ENCODE measurements at places on chromosomes 6 and 20. TPM values are rescaled to one million over a fixed set of nuclear protein-coding genes. Genes with fewer than 3 reads are reported as not detected.
A peak's percentile ranks its signal among the peaks of the same experiment; 100 is the strongest.

Gene FHL5
- total RNA-seq, result 4.7 TPM

Gene ZNF311
- total RNA-seq, result 3.1 TPM

Gene OR10C1
- total RNA-seq, result not detected

Gene FNDC1
- 49.0 TPM for total RNA-seq

Gene CD93
- total RNA-seq, result 33.4 TPM

Gene IRF4
- 0.50 TPM for total RNA-seq

Gene SPINT3
- total RNA-seq, result not detected

Gene KHDC1L
- total RNA-seq, result not detected

DNA sequence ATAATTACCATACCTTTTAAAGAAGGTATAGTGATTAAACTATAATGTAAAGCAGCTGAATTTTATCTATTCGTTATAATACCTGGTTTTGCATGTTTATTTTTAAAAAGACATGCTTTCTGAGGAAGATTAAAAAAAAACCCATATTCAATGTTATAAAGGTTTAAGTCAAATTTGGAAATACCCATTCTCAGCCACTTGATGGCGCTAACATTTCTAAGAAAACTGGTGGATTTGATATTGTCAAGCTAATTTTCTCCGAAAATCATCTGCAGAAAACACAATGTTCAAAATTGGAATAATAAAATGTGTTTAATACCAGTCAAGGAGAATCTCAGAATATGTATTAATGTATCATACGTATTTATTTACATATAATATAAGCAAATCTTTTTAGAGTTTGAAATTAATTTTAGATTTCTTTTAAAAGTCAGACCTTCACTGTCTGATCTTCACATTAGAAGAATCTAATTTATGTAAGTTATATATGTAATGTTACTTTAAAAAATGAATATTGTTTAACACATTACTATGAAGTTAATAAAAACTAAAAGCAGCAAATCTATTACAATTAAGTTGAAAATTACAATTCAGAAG lies 35.0 kb downstream of the SHPRH start:
- peak; percentile 91 for DNase-seq

GRCh38 chr20:51354191-51354768 lies 188.2 kb downstream of the NFATC2 start:
- DNase-seq, result no peak

DNA sequence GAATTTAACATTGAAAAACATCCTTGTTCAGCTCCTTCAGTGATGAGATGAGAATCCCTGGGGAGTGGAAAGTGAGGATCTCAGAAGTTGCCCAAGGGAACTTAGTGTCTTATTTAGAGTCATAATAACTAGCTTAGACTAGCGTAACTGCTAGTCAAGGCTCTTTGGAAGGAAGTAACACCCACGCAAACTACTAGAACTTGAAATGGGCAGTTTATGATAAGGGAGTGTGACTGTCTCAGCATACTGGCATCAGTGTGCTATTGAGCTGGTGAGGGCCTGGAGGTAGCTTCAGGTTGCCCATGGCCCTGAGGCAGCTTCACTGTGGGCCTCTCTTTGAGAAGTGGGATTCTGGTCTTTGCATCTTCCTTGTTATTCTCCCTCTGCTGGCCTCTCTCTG lies 40.1 kb downstream of the SLX4IP start:
- no peak for DNase-seq

DNA sequence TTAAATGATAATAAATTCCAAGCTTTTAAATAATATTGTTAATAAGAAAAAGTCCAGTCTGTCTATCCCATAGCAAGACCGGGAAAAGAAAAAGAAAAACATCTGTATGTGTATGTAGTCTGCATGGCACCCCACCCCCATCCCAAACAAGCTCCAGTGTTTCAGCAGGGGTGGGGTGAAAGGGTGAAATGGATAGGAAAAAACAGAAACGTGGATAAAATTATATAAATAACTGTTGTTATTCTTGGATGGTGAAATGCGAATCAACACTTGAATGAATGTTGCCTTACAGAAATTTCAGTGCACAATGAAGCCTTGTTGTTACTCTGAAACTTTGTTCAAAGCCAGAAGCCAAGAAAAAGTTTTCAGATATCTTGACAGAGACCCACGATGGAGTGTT lies 31.4 kb downstream of the HAO1 start:
- no peak for DNase-seq

- no peak for DNase-seq
Observed at GRCh38 chr6:129696028-129696418, 14.0 kb downstream of the ARHGAP18 start.

GRCh38 chr20:4840801-4841200 lies 119.1 kb downstream of the PRND start:
- DNase-seq, result no peak

GRCh38 chr6:153767127-153767526 lies 271.9 kb upstream of the OPRM1 start:
- DNase-seq, result no peak

- no peak for DNase-seq
Observed at GRCh38 chr6:12295558-12296254, 5.5 kb downstream of the EDN1 start.

DNA sequence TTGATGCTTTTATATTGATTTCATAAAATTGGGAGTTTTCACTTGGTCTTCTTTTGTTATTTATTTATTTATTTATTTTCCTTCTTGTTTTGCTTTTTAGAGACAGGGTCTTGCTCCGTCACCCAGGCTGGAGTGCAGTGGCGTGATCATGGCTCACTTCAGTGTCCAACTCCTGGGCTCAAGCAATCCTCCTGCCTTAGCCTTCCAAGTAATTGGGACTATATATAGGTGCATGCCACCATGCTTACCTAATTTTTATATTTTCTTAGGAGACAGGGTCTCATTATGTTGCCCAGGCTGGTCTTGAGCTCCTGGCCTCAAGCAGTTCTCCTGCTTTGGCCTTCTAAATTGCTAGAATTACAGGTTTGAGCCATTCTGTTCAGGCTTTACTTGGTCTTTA lies 38.3 kb upstream of the MYLK2 start:
- DNase-seq, result no peak

DNA sequence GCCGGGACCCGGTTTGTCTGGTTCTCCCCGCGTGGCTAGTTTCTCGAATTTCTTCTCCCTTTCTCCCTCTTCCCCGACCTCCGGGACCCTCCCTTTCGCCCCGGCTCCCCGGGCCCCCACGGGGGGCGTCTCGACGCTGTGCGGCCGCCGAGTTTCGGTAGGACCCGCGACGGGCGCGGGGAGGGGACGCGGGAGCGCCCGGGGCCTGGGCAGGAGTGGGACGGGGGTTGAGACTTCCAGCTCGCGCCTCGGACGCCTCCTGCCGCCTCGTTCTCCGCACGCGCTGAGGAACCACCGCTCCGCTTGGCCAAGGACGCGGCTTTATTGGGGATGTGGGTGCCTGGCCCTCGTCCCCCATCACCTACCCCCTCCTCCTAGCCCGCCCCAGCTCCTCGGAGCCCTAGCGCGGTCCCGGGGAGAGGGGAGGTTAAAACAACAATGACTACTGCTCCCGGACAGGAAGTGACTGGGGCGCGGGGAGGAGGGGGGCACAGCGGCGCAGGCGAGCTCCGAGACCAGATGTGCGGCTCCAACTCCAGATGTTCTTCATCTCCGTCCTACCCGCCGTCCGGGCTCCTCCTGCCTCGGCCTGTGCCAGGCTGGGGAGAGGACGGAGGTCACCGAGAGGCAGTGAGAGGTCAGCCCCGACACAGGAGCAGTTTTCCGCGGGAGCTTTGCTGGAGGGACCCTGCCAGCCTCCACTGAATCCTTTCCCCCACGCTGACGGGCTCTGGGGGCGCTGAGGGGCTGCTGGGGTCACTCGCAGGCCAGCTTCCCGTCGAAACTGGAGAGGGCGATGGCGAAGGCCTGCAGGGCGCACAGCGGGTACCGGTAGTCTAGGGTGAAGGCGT lies 917 bp upstream of the TEAD3 start:
- DNase-seq, result peak; percentile 28

GRCh38 chr6:10256113-10256690 lies 158.7 kb downstream of the TFAP2A start:
- DNase-seq, result no peak

DNA sequence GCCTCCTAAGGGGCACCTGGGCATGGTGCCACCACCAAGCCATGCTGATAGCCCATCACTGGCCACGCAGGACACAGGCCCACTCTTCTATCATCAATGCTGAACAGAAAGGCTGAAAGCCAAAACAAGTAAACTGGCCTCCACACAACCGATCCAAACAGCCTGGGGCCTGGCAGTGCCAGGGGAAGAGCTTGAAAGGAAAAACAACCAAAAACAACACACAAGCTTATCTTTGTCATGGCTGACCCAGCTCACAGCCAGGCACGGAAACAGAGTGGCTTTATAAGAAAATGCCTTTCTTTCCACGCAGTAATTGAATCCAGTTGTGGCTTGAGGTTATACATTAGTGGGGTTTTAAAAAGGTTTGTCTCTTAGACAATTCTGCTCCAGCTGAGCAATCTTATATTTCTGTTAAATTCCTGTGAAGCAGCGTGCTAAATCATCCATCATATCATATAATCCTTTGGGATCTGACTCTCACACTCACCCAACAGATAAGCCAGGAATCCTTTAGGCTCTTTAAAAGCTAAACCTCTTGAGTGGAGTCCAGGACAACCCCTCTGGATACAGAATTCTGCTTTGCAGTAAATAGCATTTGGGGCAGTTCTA lies 65.4 kb upstream of the SLC22A16 start:
- peak; percentile 58 for DNase-seq

DNA sequence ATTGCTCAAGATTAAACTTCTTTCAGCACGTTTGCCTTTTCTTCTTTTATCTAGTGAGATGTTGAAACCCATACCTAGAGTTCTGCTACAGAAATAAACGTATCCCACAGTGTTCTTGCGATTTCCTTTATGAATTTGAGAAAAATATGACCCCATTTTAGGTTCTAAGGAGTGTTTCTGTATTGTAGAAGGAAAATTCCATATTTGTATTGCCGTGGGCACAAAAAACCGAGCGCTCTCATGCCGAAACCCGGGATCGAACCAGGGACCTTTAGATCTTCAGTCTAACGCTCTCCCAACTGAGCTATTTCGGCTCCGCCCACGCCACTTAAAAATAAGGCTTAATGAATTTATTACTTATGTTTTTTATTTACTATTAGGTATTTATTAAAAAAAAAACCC lies 23.7 kb downstream of the ZNF311 start:
- peak; percentile 58 for DNase-seq

DNA sequence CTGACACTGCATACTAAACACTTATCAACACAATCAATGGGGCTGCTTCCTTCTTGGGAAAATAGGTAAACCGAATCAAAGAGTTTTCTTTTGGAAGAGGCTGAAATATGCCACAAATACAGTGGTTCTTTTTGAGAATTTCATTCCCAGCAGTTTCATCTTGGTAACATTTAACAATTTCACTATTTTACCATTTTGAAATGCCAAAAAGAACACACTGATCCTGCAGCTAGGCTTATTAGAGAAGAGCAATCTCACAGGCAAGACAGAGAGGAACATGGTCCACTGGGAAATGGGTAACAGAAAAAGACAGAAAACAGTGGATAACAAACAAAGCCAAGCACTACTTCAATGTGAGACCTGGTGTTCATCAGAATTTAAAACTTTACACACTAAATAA lies 2.5 kb downstream of the CNR1 start:
- no peak for DNase-seq

GRCh38 chr6:32517654-32518445 lies 12.2 kb downstream of the HLA-DRB5 start:
- DNase-seq, result no peak

- DNase-seq, result no peak
Observed at GRCh38 chr6:118370722-118371121, 177.4 kb upstream of the PLN start.

GRCh38 chr6:121314381-121315112 lies 19.7 kb downstream of the TBC1D32 start:
- no peak for DNase-seq

DNA sequence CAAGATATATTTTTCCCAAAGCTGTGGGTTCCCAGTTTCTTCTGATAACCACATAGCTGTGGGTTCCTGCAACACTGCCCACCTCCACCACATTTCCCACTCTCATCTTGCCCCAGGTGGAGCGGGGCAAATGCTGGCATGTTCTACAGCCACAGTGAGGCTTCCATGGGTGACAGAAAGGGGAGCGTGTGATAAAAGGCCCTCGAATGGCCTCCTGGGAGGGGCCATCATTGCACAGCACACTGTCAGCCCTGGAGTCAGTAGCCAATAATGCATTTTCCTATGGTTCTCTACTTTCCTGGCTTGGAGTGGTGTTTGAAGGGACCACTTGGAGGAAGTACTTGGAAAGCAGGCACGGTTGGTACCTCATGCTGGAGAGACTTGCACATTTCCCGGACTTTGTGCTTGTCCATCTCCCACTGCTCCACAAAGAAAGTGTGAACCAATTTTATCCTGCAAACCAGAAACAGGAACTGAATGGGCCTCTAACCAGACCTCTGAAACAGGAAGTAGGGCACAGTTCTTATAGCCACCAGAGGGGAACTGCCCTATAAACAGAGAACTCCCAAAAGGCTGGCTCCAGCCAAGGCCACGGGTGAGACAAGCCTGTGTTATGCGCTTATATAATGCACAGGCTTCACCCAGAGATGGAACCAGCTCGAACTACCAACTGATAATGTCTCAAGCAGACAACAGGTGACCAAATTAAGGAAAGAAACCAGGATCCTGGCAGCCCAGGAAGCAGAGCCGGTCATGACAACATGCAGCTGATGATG lies 8.6 kb downstream of the MAP3K5 start:
- no peak for DNase-seq

DNA sequence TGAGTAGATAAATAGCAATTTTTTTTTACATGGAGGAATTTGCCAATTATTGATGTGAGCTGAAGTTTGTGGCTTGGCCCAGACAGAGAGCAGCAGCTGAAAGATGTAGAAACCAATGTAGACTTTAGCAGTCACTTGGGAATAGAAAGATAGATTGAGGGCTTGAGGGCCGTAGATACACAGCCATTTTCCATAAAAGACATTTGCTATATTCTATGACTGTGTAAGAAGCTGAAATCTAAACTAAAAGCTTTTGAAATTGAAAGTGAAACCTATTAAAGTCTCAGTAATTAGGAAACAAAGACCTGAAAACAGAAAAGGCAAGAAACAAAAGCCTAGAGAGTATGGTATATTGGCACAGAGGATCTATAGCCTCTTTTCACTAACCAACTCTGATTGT lies 332.7 kb downstream of the CENPW start:
- no peak for DNase-seq

GRCh38 chr6:26222571-26222970 lies 135.3 kb downstream of the HFE start:
- no peak for DNase-seq

DNA sequence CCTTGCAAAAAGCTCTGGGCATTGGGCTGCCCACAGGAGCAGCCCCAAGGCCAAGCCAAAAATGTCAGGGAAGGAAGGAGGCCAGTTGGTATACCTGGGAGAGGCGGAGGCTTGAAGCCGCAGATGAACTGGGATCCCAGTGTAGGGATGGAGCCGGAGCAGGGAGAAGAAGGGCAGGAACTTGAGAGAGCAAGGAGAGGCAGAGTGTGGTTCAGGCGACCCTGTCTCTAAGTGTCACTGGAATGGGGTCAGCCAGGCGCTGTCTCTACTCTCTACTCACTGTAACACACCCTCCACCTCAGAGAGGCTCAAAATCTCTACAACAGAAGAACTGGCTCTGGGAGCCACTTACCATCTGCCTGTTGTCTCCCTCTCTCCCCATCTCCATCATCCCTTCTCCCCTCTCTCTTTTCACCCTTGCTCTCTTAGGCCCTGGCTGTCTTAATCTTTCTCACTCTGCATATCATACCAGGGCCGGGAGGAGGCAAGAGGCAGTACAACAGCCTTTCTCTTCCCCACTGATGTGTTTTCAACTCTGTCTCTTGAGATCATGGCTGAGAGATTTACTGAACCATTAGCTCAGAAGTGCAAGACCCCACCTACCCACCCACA lies 93.3 kb downstream of the CRYBG1 start:
- no peak for DNase-seq

GRCh38 chr20:44395461-44396340 lies 40.2 kb downstream of the HNF4A start:
- DNase-seq, result no peak

- no peak for DNase-seq
Observed at GRCh38 chr20:51918561-51918960, 116.2 kb upstream of the SALL4 start.

All from spinal cord (tissue), 10 donors.